GM04503 (cell line): ENCODE measurements at places on chromosomes 7 and 10.

DNA sequence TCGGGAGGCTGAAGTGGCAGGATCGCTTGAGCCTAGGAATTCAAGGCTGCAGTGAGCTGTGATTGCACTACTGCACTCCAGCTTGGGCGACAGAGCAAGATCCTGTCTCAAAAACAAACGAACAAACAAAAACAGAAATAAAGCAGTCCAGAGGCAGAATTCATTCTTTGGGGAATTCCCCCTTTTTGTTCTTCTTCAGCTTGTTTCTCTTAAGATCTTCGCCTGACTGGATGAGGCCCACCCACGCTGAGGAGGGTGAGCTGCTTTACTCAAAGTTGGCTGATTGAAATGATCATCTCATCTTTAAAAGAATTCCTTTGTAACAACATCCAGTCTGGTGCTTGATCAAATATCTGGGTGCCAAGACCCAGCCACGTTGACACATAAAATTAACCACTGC is 10.7 kb downstream of the MRC1 start:
- no peak for DNase-seq

GRCh38 chr10:57849691-57850357 is 417.9 kb downstream of the IPMK start:
- no peak for DNase-seq

DNA sequence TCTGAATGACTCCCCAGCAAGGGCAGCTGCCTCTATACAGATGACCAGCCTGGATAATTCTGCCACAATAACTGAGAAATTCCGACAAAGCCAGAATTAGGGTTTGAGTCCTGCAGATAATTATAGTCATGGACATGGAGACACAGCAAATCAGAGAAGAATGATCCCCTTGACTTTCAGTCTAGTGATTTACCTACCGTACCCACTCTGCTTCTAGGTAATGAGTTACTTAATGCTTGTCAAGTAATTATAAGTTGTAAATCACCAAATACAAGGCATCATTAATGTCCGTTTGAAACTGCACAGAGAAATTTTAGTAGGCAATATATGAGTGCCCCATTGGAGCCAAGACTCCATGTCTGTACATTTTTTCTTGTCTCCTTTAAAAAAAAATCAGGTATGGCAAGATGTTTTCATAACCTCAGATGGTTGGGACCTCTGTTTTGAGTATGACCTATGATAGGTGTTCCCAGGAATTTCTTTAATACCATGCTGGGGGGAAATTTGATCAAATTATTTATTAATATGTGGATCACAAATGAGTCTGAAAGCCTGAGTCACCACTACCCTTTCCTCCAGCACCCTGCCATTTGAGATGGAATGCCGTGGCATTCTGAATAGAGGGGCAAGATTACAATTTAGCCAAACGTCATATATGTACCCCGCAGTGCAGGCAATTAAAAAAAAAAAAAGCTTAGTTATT is 5.5 kb upstream of the ARID5B start:
- no peak for DNase-seq

DNA sequence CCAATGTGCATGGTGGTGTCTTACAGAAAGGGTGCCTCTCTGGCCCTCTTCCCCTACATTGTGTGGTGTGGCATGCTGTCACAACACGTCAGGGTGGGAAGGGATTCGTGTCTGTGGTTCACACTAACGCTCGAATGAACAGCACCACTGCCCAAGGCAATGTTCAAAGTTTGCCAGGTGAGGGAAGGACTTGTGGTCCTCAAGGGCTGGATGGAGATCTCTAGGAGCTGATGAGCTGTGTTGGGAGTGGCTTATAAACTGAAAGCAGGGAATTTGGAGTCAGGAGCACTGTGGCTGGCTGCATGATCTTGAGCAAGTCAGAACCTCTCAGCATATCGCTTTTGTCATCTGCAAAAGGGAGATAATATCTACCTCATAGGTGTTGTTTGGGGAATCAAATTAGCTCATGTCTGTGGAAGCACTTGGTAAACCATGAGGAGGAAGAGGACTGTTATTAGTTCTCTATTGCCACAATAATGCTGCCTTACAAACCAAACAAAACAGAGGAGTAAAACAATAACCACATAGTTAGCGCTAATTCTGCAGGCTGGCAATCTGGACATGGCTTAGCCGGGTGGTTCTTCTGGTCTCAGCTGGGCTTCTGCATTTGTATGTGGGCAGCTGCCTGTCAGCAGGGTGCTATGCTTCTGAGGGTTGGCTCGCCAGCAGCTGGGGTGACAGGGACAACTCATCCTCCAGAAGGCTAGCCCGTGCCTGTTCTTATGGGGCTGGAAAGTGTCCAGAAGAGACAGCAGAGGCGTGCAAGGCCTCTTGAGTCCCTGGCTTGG is 22.9 kb upstream of the C10orf105 start:
- no peak for DNase-seq

DNA sequence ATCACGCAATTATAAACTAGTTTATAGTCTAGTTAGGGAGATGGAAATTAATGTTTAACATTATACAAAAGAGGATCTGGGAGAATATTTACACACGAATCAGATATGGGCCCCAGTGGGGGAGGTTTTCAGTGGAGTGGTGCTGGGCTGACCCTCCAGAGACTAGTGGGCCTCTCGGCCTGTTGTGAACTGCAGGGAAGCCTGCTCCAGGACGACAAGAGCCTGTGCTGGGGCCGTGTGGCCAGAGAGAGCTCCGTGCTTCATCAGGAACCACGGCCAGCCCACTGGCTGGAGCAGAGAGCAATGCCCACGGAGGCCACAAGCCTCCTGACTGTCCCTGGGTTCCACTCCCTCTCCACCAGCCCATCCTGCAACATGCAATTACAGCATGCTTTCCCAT is 11.3 kb upstream of the ESYT2 start:
- DNase-seq, result no peak

- no peak for DNase-seq
These were observed 16.3 kb upstream of the GATA3 start for GRCh38 chr10:8037941-8038894.

- no peak for DNase-seq
These were observed 41.9 kb downstream of the AP5Z1 start for GRCh38 chr7:4817178-4817901.

GRCh38 chr7:97305589-97305988 is 188.1 kb downstream of the SDHAF3 start:
- DNase-seq, result no peak

DNA sequence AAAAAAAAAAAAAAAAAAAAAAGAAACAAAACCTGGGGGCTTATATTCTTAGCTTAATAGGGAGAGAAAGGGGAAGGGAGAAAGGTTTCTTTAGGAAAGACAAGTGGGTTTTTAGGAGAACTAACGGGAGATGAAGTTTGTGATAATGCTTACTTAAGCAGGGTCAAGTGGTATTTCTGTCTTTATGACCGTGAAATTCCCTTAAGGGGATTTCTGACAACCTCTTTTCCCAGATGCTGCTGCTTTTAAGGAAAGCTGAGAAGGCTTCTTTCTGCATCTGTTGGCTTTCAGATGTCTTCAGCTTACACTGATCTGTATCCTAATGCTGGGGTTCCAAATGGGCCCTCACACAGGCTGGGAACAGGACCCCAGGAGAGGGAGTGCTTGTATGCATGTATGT is 42.6 kb downstream of the ADAMTS14 start:
- no peak for DNase-seq

GRCh38 chr10:118918116-118918515 is 111.4 kb upstream of the NANOS1 start:
- DNase-seq, result no peak

- no peak for DNase-seq
These were observed 513.7 kb downstream of the RPS24 start for GRCh38 chr10:78547397-78547796.

DNA sequence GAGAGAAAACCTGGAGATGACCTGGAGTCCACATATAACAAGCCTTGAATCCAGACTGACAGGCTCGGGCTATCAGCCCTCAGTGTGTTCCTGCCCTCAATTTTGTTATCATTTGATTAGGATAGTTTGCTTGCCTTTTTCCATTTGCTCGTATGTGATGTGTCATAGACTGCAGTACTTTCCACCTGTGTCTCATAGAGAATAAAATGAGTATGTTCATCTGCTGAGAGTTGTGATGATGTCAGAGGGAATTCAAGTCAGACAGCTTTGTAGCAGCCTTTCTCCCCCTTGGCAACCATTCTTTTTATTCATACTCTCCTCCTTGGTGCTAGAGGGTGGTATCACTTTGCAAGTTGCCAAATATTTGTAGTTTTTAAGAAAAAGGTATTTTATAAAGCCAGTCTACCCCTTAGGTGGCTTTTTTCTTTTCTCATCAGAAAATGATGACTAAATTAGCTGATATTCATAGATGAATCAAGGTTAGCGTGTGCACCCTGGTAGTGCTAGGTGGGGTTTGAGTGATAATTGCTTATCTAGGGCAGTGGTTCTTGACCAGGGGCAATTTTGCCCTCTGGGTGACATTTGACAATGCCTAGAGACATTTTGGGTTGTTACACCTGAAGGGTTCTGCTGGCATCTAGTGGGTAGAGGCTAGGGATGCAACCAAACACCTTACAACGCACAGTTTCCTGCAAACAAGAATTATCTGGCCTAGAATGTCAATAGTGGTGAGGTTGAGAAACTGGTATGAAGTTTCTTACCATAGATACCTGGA is 5.4 kb downstream of the SGPL1 start:
- DNase-seq, result no peak

- DNase-seq, result no peak
These were observed 139.0 kb downstream of the NRF1 start for GRCh38 chr7:129750501-129750900.

DNA sequence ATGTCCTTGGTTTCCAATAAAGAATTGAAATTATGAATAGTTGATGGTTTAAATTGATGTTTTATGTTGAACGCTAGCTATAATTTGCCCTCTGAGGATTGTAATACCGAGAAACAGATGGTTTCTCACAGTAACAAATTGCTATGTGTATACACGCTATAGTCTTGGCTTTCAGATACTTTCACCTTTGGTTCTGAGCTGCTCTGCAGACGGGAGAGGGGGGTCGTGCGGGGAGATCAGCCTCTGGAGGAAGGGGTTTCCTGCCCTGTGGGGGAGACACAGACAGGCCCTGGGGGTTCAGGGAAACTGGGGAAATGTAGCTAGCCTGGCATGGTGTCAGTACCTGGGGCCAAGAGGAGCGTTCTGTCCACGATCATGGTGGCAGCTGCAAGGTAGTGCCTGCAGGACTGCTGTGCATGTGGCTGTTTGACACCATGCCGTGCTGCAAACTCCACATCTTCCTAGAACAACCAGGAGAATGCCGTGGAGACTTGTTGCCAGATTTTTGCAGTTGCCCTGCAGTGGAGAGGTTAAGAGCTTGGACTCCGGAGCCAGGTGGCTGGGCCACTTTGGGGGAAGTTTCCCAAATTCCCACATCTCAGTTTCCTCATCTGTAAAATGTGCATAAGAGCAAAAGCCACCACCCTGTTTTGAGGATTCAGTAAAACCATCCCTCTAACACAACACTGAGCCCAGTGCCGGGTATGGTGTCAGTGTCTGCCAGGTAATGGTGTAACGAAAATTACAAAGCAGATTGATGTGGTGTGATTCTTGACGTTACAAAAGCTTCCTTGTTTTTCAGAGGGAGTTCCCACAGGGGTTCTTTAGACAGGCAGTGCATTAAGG is 167.9 kb downstream of the CUX1 start:
- DNase-seq, result no peak

GRCh38 chr7:22173685-22174573 is 183.0 kb downstream of the RAPGEF5 start:
- no peak for DNase-seq

GRCh38 chr7:134362587-134363483 is 46.1 kb upstream of the SLC35B4 start:
- DNase-seq, result no peak

DNA sequence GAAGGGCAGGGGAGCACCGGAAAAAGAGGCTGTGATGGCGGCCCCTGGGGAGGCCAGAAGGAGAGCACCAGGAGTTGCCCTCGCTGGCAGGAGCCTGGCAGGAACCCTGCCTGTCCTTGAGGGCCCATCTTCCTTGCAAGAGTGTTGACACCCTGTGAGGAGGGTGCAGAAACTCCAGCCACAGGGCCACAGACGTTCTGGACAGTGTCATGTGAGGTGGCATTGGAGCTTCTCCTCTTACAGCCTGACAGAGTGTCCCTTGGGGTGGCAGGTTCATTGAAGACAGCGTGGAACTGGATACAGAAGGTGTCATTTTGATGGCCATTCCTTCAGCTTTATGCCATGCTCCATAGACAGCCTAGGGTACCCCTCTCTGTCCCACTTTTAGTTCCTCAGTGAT is 54.2 kb downstream of the RBM20 start:
- DNase-seq, result no peak

DNA sequence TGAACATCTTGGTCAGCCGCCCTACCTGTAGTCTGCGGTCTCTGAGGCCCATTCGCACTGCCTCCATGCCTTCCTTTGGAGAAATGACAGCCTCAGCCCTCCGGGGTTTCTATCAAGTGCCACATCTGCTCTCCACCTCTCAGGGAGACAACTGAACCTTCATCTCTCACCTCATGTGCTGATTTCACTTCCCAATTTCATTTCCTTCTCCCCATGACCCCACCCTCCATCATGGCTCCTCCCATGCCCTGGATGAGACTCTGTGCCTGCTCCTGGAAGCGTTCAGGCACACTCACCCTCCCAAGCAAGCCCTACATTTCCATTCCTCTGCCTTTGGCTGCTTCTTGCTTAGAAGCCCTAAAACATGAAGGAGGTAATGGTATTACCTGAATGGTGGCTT is 7.8 kb upstream of the SCD start:
- DNase-seq, result no peak

DNA sequence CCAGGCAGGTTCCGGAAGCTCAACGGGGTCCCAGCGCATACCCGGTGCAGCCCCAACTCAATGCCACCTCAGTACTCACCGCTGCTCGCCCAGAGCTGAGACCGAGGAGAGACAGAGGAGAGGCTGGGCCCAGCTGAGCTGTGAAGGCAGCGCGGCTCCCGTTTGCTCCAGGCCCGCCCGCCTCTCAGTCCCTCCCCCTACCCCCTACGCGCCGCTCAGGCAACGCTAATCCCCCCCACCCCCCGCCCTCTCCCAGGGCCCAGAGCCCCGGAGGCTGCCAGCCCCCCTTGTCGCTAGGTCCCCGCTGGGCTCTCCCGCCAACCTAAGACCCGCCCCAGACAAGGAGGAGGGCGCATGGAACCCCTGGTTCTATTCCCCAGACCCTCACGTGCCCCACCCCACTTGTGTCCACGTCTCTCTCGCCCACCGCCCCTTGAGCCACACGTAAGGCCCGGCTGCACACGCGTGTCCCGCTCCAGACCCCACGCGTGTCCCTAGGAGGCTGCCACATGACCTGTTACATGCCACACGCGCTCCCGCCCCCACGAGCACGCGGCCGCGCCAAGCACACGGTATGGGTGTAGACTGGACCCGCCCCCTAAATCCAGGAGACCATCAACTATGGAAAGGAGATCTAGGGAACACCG is at the start of gene PSD:
PSD (minus strand) TSS at position 164 of the 647 bp plus-strand sequence. CDS start 1,747 bp downstream, outside the sequence.
- no peak for DNase-seq
